Upper lobe of left lung (tissue), 6 donors: ENCODE measurements at places on chromosomes 7 and 10. TPM values are rescaled to one million over a fixed set of nuclear protein-coding genes. Genes with fewer than 3 reads are reported as not detected.

DNA sequence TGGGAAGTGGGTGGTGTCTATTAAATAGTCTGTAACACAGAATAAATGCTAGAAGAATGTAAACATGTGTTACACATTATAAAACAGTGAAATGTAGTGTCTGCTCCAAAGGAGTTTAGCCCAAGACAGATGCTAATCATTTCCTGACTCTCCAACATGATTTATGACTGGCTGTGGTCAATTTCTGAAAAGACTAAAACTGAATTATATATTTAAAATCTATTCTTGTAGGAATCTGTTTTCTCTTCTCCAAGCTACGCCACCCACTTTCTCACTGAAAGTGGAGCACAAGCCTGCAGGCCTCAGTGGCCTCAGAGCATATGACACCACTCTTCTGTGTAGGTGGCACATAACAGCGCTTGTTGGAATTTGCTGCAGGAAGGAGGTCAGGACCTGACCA is 44.4 kb downstream of the CTTNBP2 start:
- no peaks in the 10 kb centered on the region for H3K36me3 ChIP-seq
- no peak overlapping the region for H3K27ac ChIP-seq
- H3K27me3 ChIP-seq, result no peaks in the 10 kb centered on the region
- no peak overlapping the region for H3K4me3 ChIP-seq

Gene GNG11
- total RNA-seq, result 15.9 TPM

DNA sequence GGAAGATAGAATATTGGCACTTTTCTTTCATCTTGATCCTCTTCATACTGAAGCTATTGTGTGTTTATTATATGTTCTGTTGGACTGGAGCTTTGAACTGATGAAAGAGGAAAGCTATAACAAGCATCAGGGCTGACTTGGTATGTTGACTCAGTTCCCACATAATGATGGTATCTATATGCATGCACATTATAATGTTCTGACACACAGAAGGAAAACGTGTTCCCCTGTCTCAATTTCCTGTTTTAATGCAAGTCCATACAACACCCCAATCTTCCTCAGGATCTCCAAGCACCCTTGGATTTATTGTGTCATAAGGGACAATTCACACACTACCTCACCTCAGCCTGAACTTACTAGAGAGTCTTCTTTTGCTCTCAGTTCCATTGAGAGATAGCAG is 8.3 kb upstream of the WASL start:
- no peak overlapping the region for H3K4me3 ChIP-seq
- H3K4me1 ChIP-seq, result no peaks in the 10 kb centered on the region
- no peaks in the 10 kb centered on the region for H3K36me3 ChIP-seq
- no peak for DNase-seq
- no peak overlapping the region for H3K27ac ChIP-seq

DNA sequence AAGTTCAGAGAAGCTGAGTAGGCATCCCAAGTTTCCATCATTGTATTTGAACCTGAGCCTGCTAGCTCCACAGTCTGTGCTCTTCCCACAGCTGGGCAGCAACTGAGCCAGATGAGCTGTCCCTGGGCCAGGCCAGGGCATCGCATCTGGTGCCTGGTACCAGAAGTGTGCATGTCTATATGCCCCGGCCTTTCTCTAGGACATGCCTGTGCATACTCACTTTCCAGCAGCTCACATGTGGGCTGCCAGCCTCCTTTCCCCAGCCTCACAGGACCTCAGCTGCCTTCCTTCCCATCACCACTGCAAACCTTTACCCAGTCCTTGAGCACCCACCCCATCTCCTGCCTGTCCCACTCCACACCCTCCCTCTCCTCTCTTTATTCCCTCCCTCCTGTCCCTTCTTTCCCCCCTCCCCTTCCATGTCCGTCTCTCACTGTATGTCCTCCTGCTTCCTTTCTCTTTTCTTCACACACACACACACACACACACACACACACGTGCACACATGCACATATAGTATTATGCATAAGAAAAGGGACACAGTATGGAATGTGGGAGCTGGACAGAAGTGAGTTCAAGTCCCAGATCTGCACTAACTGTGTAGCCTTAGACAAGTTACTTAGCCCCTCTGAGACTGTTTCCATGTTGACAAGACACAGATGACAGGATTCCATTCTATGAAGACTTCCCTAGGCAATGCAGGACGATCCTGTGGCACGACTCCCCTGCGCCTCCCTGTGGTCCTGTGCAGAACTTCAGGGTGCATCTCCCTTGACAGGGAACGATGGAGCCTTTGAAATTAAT is 10.9 kb downstream of the CDHR1 start:
- no peak overlapping the region for H3K4me3 ChIP-seq
- H3K4me1 ChIP-seq, result no peaks in the 10 kb centered on the region
- no peaks in the 10 kb centered on the region for H3K36me3 ChIP-seq
- no peak for DNase-seq
- H3K27ac ChIP-seq, result no peak overlapping the region

DNA sequence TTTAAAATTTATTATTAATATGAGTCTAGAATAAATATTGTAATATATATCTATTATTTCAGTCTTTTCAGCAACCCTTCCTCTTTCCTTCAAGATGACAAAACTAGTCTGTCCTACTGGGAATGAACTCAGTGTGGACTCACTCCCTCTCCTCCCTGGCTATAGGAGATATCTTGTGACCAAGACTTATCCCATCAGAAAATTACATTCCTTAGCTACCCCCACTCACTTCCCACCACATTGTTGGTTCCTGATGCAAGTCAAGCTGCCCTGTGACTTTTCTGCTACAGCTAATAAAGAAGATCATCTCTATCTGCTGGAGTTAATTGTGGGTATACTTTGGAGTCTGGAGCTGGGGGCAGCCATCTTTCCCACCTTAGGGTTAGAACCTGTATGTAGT is 28.0 kb upstream of the MCU start:
- H3K4me3 ChIP-seq, result no peak overlapping the region
- H3K4me1 ChIP-seq, result no peaks in the 10 kb centered on the region
- H3K36me3 ChIP-seq, result no peaks in the 10 kb centered on the region
- H3K27ac ChIP-seq, result no peak overlapping the region
- no peaks in the 10 kb centered on the region for H3K27me3 ChIP-seq

DNA sequence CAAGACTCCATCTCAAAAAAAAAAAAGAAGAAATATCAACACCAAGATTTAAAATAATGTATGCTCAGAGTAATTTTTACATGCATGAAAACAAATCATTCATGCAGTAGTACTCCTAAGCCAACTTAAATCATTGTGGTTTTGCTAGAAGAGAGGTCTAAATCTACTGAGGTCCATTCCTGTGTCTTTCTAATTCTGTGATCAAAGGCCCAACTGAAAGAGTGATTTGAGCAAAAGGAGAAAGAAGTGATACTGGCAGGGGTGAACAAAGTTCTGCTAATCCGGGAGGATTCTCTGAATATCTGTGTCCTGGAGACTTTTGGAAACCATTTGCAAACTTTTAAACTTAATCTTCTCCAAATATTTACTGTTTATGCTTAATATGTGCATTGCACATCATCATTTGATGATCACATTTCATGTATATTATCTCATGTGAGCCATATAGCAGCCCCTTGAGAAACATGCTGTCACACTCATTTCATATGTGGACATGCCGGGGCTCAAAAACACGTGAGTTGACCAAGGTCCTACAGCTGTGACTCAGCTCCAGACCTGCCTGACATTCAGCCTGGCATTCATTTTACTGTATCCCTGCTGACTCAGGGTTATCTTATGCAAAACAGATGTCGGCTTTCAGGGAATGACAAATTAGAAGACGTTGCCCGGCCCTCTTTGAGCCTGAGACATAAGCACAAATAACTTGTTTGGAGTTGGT is 76.4 kb downstream of the FAM107B start:
- no peak overlapping the region for H3K4me3 ChIP-seq
- no peaks in the 10 kb centered on the region for H3K4me1 ChIP-seq
- no peaks in the 10 kb centered on the region for H3K27me3 ChIP-seq
- no peaks in the 10 kb centered on the region for H3K36me3 ChIP-seq

Gene SPDYE2B
- not detected for total RNA-seq

Gene MMD2
- not detected for total RNA-seq

Gene EDRF1
- 16.3 TPM for total RNA-seq

Gene CALML3
- not detected for total RNA-seq

- no peaks in the 10 kb centered on the region for H3K4me1 ChIP-seq
- H3K4me3 ChIP-seq, result no peak overlapping the region
- no peaks in the 10 kb centered on the region for H3K27me3 ChIP-seq
Measured at GRCh38 chr10:112241651-112242341, 41.4 kb upstream of the TECTB start.
